NCI-H69 (cell line): ENCODE measurements at places on chromosomes 5 and 9.
A peak's percentile ranks its signal among the peaks of the same experiment; 100 is the strongest.

DNA sequence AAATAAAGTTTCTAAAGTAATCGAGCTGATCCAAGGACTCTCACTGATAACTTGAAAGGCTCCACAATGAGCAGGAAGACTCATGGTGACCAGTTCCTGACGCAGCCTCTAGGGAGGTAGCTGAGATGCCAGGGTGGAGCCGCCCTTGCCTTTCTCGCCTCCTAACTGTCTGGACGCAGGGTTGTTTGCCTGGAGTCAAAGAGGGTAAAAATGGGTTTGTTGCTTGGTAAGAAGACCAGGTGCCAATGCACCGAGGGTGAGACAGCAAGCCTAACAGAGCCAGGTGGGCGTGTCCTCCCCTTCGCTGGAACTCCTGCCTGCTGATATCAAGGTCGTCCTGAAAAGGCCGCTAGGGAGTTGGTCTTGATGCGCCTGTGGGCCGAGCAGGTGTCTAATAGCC is 48.6 kb upstream of the FCN1 start:
- no peak for DNase-seq

DNA sequence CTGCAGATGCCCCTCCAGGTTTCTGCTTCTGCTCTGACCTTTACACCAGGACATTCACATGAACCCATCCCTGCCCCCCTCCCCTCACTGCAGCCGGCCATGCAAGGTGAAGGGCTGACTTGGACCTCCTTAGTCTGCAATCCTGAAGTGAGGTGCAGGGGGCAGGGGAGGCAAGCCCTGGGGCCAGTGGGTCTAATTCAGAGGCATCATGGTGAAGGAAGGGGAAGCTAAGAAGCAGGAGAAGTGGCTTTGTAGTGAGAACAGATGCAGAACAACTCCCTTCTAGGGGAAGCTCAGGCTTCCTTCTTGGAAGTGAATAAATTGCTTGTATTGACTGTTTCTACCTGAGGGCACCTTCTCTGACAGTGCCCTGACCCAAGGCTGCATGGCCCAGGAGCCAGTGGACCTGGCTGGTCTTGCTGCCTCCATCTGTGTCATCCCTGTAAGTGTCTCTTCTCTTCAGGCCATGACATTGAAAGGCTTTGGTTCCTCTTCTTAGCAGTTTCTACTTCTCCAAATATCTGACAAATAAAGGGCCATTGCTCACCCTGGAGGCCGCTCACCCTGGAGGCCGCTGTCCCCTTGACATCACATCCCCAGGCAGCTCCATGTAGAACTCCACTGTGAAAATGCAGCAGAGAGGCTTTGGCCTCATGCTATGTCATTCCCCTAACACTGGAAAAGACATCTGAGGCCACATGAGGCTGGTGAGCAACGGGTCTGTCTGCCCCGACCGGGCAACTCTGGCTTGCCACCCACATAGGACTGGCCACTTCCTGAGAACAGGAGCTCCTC is 55.3 kb downstream of the GADD45G start:
- DNase-seq, result no peak

GRCh38 chr9:98328770-98329169 is 73.3 kb upstream of the TBC1D2 start:
- no peak for DNase-seq

DNA sequence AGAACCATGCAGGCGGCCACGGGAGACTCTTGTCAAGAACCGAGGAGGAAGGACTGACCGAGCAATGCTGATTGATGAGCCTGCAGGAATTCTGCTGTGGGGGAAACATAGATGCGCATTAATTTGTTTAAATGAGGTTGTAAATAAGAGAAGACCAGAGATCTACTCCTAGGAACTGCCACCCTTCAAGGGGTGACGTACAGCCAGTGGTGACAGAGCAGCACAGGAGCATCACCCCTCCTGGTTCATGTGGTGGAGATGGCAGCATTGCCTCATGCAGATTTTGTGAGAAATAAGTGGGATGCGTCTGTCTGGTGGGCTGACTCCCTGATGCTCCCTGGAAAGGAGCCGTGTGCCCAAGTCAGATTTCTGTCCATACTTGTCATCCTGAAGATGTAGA is 22.2 kb downstream of the SRD5A1 start:
- no peak for DNase-seq

DNA sequence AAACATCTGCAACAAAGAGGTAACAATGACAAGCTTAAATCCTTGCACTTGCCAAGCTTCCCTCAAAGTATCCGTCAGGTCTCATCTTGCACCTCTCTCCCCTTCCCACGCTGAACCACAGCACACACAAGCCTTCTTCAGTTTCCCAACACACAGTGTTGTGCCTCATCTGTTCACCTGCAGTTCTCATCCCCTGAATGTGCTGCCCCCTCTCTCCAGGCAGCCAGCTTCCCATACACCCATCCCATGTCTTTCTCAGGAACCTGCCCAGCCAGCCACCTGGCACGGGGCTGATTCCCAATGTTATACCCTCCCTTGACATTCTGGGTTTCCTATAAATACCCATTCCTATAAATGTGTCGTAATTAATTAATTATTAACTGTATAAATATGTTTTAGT is 314.8 kb downstream of the PRELID2 start:
- peak; percentile 24 for DNase-seq

DNA sequence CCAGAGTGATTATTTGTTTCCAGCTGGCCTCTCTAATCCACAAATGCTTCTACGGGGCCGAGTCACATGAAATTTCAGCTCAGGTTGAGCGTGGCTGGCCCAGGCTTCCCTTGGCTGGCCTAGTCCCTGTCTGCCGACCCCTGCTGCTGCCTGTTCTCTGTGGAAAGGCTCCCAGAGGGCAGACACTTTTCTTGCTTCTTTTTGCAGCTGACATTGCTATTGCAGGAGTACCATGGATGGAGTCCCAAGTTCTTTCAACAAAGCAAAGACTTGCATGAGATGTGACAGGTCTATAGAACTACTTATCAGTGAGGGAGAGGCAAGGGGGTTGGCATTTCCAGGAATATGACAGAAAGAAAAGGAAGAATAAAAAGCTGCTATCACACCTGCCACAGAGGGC is 287.4 kb upstream of the ARRDC3 start:
- peak; percentile 82 for DNase-seq

- no peak for DNase-seq
Measured at GRCh38 chr5:69188811-69189161, 597 bp upstream of the CENPH start.

DNA sequence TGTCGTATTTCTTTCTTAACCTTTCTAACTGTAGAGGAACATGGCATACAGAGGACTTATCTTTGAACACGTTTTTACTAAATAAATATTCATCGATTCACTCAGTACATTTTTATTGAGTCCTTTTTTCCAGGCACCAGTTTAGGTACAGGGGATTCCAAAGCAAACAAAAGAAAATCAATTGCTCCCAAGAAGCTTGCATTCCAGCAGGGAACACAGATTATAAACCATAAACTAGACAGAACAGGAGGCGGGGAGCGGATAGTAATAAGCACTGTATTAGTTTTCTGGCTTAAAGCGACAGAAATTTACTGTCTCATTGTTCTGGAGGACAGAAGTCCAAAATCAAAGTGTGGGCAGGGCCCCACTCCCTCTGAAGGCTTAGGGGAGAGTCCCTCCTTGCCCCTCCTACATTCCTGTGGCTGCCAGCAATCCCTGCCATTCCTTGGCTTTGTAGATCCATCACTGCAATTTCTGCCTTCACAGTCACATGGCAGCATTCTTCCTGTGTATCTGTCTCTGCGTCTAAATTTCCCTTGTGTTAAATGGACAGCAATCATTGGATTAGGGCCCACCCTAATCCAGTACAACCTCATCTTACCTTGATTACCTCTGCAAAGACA is 115.5 kb downstream of the COL23A1 start:
- DNase-seq, result no peak

GRCh38 chr5:171848911-171849520 is 63.4 kb downstream of the SMIM23 start:
- DNase-seq, result no peak

DNA sequence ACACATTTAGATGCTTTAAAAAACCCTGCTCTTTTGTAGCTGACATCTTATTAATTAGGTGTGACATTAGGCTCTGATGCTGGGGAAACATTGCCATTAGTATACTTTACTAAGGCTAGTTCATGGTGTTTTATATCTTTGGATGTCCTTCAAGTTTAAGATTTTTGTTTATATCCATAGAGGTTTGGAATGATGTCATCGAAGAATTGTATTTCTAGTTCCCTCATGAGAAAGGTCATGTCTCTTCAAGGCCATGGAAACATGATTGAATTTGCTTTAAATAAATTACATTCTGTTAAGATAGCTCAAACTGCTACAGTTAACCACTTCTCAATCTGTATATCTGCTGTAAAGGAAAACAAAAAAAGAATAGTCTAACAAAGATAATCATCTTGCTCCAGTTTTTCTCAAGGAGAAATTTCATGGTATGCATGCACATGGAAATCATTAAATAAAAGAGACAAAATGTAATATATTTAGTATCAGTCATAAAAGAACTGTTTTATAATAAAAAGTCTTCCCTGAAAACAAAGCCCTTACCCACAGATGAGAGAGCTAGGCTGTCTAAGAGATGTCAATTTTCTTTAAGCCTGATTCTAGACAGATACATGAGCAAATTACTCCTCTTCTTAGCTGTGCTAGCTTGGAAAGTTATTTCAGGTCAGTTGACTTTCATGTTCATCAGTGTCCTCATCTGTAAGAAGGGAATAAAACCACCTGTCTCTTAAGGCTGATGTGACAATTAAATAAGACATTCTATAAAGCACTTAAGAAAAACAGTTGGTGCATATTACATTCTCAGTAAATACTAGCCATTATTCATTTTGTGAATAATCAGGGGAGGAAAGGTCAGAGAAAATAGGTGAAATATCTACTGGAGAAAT is 25.0 kb upstream of the STARD4 start:
- DNase-seq, result no peak

DNA sequence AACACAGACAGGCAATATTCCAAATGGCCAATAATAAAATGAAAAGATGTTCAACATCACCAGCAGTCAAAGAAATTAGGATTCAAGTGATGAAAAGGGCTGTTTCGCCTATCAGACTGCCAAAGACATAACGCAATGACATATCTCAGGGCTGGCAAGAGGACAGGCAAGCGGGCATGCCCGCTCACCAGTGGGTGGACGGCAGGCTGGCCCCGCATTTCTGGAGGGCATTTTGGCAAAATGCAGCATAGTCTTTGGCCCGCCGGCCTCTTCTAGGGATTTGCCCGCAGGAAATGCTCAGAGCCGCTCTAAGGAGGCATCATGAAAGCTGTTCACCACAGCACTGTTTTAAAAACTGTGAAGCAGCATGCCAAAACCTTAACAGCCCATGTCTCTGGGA is 1.4 kb upstream of the PPP1R26 start:
- DNase-seq, result no peak

DNA sequence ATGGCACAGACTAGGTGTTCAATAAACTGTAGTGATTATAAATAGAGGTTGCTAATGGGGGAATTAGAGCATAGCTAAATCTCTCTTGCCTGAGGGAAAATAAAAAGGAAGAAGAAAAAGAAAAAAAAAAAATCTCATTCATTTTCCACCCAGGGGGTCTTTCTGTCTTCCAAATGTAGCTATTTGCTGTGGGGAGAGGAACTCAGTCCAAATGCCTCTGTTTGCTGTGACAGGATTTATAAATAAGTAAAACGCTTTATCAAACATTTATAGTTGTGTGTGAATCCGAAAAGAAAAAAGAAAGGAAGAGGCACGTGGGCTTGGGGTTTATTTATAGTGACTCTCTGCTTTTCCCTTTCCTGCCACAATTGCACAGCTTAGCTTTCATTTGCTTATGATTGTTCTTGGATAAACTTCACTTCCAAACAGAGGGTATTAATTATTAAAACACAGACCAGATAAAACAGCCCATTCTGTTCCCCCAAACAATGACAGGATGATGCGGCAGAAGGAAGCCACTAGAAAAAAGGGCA is 245.7 kb downstream of the ASTN2 start:
- peak; percentile 80 for DNase-seq

DNA sequence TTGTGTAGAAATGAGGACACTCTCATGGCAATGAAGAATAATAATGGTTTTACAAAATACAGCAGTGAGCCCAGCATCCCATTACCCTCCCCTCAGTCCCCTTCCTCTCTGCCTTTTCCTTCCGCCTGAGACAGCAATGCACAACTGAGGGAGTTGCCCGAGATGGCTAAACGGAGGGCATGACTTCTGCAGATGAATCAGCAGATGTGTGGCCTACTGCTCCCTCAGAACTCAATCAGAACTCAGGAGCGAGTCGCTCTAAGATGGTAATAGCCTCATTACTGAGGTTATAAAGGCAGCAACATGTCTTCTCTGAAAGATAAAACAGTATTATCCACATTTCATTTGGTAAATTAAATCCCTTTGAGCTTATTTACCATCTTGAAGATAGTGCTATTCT is 326.6 kb downstream of the ENC1 start:
- DNase-seq, result no peak

- peak; percentile 56 for DNase-seq
Measured at GRCh38 chr5:133827830-133828229, 140.6 kb downstream of the C5orf15 start.

- DNase-seq, result no peak
Measured at GRCh38 chr9:14962193-14962882, 52.1 kb upstream of the FREM1 start.

DNA sequence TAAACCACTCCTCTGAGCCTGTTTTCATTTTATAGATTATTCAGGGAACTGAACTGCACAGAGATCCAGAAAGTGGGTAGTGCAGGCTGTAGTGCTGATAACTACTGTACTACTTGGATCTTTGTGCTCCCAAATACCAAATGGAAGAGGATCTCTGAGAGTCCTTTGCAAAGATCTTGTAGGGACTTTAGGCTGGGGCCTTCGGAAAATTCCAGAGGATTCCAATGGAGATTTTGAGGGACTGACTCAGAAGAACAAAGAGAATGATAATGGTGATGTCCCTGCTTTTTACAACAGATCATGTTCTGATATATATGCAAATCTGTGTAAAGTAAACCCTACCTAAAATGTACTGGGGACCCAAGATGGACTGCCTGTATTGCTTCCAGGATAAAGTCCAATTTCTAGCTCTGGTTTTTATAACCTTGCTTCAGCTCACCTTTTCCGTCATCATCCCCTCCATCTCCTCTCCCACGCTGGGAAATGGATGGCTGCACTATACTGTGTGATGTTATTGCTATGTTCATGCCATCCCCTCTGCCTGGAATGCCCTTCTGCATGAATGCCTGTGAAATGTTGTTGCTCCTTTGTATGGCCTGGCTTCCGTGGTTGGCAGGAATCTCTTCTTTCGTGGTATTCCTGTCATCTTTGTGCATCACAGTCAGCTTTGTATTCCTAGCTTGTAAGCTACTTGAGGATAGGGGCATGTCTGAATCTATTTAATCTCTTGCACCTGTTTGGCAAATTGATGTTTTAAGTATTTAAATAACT is 9.7 kb upstream of the PSMD5 start:
- no peak for DNase-seq

GRCh38 chr9:127135056-127135745 is 12.8 kb upstream of the ANGPTL2 start:
- DNase-seq, result no peak

DNA sequence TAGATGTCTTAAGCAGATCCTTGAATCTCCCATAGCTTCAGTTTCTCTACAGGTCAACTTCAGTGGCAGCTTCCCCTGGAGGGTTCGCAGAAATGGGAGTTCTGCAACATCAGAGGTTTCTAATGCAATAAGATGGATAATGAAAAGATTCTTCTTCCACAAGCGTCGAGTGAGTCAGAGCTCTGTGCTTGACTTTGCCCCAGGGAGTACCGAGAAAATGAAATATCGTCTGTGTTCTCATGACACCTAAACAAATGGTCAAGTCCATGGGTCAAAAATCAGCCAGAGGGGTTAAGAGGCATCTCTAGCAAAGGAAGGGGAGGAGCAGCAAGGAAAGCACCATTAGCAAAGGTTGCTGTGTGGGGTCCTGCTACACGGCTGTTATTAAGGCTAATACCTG is 3.2 kb upstream of the ADRA1B start:
- DNase-seq, result no peak
